ENCODE measurements at places on chromosomes 2 and 18. TPM values are rescaled to one million over a fixed set of nuclear protein-coding genes. Genes with fewer than 3 reads are reported as not detected.

- DNase-seq, result peak; percentile 82
Measured at GRCh38 chr18:3596637-3597384, 146.8 kb downstream of the TGIF1 start.

DNA sequence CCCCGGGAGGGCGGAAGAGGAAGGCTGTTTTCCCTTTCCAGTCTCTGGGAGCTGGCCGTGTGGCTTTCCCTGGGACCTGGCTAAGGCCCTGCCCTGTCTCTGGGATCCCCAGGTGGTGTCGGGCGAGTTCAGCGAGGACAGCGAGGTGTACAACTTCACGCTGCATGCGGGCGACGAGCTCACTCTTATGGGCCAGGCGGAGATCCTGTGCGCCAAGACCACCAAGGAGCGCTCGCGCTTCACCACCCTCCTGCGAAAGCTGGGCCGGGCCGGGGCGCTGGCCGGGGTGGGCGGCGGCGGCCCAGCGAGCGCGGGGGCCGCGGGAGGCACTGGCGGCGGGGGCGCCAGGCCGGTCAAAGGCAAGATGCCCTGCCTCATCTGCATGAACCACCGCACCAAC, 11.2 kb downstream of the GAREM2 start:
- DNase-seq, result no peak

GRCh38 chr2:173741759-173742158, 223.4 kb downstream of the SP3 start:
- no peak for DNase-seq

GRCh38 chr2:27471961-27472360, 17.6 kb downstream of the IFT172 start:
- DNase-seq, result no peak

DNA sequence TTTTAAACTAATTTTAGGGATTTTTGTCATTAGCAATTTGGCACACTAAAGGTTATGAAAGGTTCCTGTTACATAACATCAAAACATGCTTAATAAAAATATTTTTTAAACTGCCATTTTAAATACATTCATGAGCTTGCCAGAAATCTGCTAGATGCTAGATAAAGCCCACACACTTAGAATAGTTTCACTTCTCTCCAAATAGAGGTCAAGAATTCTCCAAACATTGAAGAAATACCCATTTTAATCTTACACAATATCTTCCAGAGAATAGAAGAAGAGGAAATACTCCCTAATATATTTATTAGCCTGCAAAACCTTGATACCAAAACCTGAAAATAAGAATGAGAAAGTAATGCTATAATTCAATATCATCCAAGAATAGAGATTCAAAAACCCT, 247.5 kb downstream of the PTH2R start:
- no peak for DNase-seq

DNA sequence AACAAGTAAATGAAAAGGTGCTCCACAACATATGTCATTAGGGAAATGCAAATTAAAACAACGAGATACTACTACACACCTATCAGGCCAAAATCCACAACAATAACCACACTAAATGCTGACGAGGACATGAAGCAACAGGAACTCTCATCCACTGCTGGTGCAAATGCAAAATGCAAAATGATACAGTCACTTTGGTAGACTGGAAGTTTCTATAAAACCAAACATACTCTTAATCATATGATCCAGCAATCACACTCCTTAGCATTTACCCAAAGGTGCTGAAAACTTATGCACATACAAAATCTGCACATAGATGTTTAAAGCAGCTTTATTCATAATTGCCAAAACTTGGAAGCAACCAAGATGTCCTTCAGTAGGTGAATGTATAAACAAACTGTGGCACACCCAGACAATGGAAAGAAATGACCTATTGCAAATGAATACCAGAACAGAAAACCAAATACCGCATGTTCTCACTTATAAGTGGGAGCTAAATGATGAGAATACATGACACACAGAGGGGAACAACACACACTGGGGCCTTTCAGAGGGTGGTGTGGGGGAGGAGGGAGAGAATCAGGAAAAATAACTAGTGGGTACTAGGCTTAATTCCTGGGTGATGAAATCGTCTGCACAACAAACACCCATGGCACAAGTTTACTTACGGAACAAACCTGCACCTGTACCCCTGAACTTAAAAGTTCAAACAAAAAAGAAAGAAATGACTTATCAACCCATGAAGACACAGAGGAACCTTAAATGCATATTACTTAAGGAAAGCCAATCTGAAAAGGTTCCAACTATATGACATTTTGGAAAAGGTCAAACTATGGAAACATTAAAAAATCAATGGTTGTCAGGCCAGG, 80.4 kb downstream of the ASXL2 start:
- no peak for DNase-seq

DNA sequence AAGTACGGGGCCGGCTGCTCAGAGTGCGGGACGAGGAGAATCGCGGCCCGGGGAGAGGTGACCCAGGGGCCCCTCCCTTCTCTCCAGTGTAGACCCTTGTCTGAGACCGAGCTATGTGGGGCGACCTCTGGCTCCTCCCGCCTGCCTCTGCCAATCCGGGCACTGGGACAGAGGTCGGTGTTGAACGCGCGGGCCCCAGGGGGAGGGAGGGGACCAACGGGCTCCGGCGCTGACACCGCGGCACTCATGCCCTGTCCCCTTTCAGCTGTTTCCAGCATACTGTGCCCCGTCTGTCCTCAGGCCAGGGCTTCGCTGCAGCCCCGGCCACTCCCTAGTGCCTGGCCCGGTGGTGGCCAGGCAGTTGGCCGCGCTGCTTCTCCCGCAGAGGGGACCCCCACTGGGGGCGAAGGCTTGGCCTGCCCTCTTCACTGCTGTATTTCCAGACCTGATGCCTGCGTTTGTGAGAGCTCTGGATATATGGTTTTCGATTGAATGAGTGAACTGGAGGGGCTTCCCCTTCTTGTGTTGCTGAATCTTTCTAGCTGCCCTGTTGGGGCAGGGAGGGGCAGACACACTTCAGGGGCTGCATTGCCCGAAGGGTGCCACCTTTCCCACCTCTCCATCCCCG, 809 bp downstream of the DBI start:
- peak; percentile 25 for DNase-seq

- DNase-seq, result no peak
Measured at GRCh38 chr18:50143886-50144285, 51.1 kb downstream of the MYO5B start.

- no peak for DNase-seq
Measured at GRCh38 chr18:4007846-4008245, 447.3 kb downstream of the DLGAP1 start.

DNA sequence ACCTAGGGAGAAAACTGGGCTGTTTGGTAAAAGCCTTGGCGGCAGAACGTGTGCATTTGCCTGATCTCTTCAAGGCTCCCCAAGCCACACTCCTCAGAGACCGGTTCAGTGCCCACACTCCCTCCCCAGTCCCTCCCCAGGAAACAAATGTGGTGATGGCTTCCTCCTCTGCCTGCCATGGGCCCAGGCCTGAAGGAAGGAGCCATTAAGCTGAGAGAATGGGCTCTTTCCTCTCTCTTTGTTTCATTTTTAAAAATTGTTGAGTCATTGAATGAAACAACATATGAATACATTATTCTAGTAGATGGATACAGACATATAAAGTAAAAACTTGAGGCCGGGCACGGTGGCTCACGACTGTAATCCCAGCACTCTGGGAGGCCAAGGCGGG, 50.6 kb upstream of the YWHAQ start:
- DNase-seq, result no peak

The KCNG3 gene
- 2.5 TPM for total RNA-seq

The ATL2 gene
- total RNA-seq, result 90.7 TPM

The ABCG5 gene
- total RNA-seq, result not detected

The CHRND gene
- total RNA-seq, result not detected

The RTKN gene
- 23.1 TPM for total RNA-seq

The MOB1A gene
- 196 TPM for total RNA-seq

The REG3G gene
- total RNA-seq, result not detected

All from A172 (cell line).